ENCODE measurements at places on chromosomes 11 and 22.
A peak's percentile ranks its signal among the peaks of the same experiment; 100 is the strongest.

DNA sequence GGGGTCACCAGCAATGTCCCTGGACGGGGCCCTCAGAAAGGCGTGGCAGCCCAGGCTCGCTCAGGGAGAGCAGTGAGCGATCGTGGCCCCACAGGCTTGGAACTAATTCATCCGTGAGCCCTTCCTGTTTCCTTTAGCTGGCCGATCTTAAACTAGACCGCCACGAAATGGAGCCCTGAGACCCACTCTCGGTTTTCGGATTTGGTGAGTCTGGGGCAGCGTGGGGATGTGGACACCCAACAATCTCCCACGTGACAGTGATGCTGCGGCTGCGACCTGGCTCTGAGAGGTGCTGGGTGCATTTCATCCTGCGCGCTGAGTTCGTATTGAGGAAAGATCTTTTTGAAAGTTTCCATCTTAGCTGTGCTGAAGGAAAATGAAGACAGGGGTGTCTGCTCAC is 501.3 kb upstream of the B3GAT1 start:
- DNase-seq, result no peak

GRCh38 chr11:115321605-115322289 is 182.5 kb downstream of the CADM1 start:
- no peak for DNase-seq

DNA sequence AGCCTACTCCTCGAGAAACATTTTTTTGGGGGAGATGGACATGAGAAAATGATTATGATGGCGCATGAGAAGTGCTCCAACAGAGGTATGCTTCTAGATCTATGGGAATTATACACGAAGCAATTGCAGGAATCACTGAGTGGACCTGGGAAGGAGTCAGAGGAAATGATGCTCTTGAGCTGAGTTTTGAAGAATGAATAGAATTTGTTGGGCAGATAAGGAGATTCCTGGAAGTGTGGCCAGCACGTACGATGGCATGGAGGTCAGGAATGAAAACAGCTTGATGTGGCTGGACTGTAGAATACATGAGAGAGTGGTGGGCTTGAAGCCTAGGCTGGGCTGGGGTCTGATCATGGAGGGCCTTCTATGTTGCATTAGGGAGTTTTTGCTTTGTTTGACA is 31.7 kb downstream of the ADAMTS15 start:
- DNase-seq, result no peak

DNA sequence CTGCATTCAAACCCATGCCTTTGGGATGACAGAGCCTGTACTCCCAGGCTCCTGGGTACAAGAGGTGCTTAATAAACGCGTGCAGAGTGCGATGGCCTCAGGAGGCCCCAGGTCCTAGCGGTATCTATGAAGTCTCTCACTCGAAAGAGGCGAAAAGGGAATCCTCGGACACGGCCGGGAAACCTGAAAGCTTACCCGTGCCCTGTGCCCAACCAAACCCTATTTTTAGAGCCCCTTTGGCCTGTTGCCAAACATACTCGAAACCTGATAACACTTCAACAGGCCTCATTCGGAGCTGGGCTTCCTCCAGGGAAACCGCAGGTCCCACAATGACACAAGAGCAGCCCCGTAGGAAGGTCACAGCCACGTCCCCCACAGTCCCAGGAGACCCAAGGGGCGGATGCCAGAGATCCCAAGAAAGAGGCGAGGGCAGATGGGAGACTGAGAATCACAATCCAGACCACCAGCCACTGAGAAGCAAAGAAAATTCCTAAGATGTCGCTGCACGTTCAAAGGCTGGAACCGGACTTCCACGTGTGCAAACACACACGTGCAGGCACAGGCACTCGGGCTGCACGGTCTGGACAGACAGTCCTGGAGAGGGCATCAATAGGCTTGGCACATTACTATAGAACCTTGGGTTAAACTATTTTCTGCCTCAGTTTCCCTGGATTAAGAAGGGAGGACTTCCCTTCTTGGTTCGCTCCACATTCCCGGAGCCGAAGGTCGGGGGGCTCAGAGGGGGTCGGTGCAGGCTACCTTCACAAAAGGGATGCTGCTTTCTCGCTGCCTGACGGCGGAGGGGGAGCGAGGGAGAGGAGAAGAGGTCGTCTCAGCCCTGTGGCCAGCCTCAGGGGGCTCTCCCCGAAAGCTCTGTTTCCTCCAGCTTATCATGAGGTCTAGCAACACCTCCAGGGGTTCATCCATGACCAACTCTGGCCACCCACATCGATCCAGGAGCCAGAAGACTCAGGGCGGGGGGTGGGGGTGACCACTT is 8.2 kb downstream of the PDGFB start:
- DNase-seq, result peak; percentile 58

- no peak for DNase-seq
Observed at GRCh38 chr11:94678901-94679300, 89.3 kb upstream of the AMOTL1 start.

- DNase-seq, result no peak
Observed at GRCh38 chr11:7251487-7251835, 243 bp upstream of the SYT9 start.

All from CD4-positive, alpha-beta T cell treated with Interleukin-4 for 4 hours (primary cell).